ENCODE measurements at places on chromosomes 6 and 20. TPM values are rescaled to one million over a fixed set of nuclear protein-coding genes. Genes with fewer than 3 reads are reported as not detected.

- H3K36me3 ChIP-seq: no peaks in the 10 kb centered on the region
- H3K4me1 ChIP-seq: peaks cover 12% of the 10 kb centered on the region
- H3K27me3 ChIP-seq: no peaks in the 10 kb centered on the region
- no peak for DNase-seq
- no peak overlapping the region for H3K27ac ChIP-seq
- no peak overlapping the region for H3K4me3 ChIP-seq
Measured at GRCh38 chr6:150692604-150693003, 92.9 kb downstream of the PLEKHG1 start.

The KIF13A gene
- 55.3 TPM for total RNA-seq

GRCh38 chr6:36478051-36478526 is 35.3 kb downstream of the KCTD20 start:
- no peak overlapping the region for H3K4me3 ChIP-seq
- peaks cover 73% of the 10 kb centered on the region for H3K36me3 ChIP-seq
- H3K4me1 ChIP-seq: no peaks in the 10 kb centered on the region
- no peak for DNase-seq
- H3K27ac ChIP-seq: no peak overlapping the region
- no peaks in the 10 kb centered on the region for H3K27me3 ChIP-seq

DNA sequence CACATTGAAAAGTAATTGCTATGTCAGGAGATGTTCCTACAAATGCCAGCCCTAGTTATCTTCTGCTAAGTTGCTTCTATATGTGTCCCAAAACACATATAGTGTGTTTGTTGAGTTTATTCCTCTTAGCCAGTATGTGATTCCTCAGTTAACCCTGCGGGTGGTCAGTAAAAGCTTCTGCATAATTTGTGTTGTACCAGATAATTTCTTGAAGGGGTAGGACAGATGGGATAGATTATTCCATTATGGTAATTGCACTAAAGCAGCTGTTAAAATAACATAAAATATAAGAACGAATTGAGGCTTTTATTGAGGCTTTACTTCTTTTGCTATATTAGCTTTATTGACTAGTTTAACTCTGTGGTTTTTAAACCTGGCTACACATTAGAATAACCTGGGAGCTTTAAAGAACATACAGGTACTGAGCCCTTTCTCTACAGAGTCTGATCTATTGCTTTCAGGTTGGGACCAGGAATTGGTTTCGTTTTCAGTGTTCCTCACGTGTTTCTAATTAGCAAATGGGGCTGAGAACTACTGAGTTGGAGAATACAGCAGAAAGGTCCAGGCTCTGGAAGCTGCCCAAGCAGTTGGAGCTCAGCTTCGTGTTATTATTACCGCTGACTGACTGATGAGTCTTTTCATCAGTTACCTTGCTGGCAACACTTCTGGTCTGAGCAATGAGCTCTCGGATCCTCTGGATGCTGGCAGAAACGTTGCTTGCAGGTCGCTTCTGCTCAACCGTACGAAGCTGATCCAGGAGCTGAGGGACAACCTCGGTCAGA is 56.9 kb downstream of the FAM229B start:
- DNase-seq: no peak
- no peak overlapping the region for H3K4me3 ChIP-seq
- H3K27me3 ChIP-seq: no peaks in the 10 kb centered on the region
- H3K4me1 ChIP-seq: no peaks in the 10 kb centered on the region

DNA sequence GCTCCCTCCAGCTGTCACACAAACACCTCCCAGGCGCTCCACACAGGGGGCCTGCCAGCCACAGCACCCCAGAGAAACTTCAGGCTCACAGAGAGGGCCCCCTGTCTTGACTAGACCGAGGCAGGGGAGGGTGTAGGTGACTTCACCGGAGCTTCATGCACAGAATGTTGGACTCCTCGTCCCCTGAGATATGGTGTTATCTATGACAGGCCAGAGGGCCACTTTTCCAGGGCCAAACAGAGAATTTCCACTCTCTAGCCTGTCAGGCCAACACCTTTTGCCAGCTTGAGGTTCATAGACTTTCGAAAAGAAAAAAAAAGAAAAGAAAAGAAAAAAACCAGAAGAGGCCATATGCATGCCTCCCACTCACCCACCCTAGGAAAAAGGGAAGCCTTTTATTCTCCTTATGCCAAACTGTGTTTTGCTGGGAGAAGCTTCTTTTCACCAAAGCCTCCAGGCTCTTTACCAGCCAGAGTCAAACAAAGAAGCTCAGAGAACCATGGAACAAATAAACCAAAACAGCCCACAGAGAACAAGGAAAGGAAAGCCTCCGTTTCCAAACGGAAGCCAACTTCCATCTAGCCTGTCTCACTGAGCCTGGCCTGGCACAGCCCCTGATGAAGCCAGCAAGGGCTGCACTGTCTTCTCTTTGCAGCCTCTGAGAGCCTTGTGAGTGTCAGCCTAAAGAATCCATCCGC is 313.2 kb upstream of the JARID2 start:
- no peaks in the 10 kb centered on the region for H3K4me1 ChIP-seq
- no peaks in the 10 kb centered on the region for H3K27me3 ChIP-seq
- no peak for DNase-seq
- no peak overlapping the region for H3K4me3 ChIP-seq
- no peaks in the 10 kb centered on the region for H3K36me3 ChIP-seq

GRCh38 chr20:49450281-49450721 is 32.2 kb downstream of the KCNB1 start:
- peaks cover 68% of the 10 kb centered on the region for H3K4me1 ChIP-seq
- no peaks in the 10 kb centered on the region for H3K36me3 ChIP-seq
- H3K27ac ChIP-seq: peak overlapping the region; percentile 83
- H3K4me3 ChIP-seq: no peak overlapping the region
- no peaks in the 10 kb centered on the region for H3K27me3 ChIP-seq

DNA sequence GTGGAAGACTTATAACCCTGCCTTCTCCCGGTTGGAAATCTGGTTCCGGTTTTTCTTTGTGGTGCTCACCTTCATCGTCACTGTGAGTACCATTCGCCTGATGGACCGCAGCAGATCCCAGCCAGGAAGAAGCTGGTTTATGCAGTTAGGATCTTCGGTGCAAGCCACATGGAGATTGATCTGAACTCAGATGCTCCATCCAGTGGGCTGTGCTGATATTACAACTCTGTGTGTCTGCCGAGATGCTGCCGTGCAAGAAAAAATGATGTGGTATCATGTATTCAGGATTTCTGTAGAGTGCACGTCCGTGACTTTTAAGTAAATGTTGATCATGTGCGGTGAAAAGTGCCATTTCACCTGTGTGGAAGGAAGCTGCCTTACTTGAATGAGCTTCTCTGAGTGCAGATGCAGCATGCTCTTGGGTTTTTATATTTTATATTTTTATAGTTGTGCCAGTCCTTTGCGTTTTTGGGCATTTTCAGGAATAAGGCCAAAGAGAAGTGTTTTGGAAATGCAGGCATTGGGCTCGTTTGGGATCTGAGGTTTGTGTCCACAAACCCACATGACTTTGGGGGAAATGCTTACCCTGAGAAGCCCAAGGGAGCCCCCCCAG is 39.2 kb downstream of the DYNLT1 start:
- H3K4me3 ChIP-seq: no peak overlapping the region
- no peaks in the 10 kb centered on the region for H3K27me3 ChIP-seq
- H3K4me1 ChIP-seq: no peaks in the 10 kb centered on the region
- H3K27ac ChIP-seq: no peak overlapping the region
- DNase-seq: no peak

DNA sequence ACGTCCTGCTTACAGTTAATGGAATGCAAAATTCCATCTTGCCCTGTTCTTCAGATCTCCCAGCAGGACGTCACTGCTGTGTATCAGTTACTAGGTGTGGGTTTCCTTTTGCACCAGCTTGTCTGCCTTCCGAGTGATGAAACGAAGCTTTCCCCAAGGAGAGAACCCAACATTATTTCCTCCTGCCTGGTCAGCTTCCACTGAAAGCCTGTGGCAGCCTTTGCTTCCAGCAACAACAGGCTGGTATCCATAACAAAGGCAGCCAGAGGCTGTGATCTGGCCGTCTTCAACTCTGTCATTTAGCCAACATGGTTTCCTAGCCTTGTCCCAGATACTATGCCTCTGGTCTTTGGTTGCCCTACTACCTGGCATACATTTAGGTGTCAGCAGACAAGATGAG is 78.9 kb upstream of the HEY2 start:
- H3K4me3 ChIP-seq: no peak overlapping the region
- H3K4me1 ChIP-seq: no peaks in the 10 kb centered on the region
- DNase-seq: peak; percentile 57

DNA sequence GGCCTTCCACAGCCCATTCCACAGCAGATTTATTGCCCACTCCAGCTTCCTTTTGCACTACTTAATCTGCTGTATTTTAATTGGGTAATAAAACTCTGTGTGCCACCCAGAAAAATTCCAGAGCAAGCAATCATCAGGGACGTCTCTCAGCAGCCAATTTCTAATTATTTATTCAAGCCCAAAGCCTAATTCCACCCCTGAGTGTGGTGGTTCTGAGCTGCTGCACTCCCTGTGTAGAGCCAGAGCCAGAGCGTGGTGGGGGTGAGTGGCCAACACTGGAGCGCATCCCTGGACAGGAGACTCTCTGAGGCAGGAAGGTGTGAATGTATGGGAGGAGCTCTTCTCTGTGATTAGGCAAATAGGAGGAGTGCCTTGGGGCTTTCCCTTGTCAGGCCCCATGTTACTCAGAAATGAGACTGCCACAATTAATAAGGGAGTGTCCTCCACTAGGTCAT is 66.1 kb downstream of the CD24 start:
- H3K4me1 ChIP-seq: no peaks in the 10 kb centered on the region
- no peaks in the 10 kb centered on the region for H3K27me3 ChIP-seq
- no peak overlapping the region for H3K27ac ChIP-seq
- DNase-seq: no peak
- no peaks in the 10 kb centered on the region for H3K36me3 ChIP-seq

DNA sequence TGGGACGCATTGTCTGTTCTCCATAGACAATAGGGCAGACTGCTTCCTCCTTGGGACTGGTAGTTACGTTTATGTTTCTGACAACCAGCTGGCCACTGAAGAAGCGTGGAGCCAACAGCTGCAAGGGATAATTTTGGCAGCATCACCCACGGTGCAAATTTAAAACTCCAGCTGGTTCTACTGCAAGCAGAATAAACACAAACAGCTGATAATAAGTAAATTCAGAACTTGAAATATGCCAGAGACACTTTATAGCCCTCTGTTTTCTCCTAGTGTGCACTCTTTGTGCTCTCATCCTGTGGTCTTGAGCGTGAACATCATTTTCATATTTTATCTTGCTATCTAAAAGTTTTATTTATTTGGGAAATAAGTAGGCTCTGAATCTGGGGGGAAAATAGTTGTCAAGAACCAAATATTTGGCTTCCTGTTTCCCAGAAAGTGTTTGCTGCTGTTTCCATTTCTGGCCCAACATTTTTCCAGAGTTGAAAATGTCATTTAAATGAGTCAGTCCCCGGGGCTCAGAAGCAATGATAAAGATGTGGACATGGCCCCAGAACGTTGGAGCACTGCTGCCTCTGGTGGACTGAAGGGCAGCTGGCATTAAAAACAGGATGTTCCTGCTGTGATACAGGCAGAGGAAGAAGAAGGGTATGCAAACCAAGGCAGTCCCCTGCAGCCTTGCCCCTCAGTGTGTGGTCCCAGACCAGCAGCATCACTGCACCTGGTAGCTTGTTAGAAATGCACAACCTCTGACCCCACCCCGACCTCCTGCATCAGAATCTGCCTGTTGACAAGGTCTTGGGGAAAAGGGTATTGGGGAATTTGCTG is 12.5 kb upstream of the THBD start:
- DNase-seq: peak; percentile 78
- peaks cover 21% of the 10 kb centered on the region for H3K4me1 ChIP-seq
- H3K27me3 ChIP-seq: no peaks in the 10 kb centered on the region
- no peaks in the 10 kb centered on the region for H3K36me3 ChIP-seq

The KIF6 gene
- 0.99 TPM for total RNA-seq

DNA sequence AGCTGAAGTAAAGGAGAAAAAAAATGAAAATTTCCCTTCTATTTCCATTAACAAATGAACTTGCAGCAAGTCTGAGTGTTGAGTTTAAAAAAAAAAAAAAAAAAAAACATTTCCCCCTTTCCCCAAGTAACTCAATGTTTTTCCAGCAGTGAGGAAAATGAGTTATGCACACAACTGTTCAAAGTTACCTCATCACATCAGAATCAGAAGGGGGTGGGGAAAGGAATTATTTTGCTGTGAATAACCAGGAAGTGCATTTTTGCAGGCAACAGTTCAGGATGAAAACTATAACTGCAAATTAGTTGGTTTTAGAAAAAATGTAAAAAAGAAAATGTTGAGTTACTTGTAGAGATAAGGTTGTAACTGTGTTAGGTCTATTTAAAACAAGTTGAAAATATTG is 568.9 kb upstream of the CITED2 start:
- H3K4me3 ChIP-seq: no peak overlapping the region
- no peaks in the 10 kb centered on the region for H3K27me3 ChIP-seq
- peaks cover 13% of the 10 kb centered on the region for H3K4me1 ChIP-seq

- H3K27me3 ChIP-seq: no peaks in the 10 kb centered on the region
- no peaks in the 10 kb centered on the region for H3K4me1 ChIP-seq
- no peak for DNase-seq
Measured at GRCh38 chr6:129672341-129672682, 37.7 kb downstream of the ARHGAP18 start.

DNA sequence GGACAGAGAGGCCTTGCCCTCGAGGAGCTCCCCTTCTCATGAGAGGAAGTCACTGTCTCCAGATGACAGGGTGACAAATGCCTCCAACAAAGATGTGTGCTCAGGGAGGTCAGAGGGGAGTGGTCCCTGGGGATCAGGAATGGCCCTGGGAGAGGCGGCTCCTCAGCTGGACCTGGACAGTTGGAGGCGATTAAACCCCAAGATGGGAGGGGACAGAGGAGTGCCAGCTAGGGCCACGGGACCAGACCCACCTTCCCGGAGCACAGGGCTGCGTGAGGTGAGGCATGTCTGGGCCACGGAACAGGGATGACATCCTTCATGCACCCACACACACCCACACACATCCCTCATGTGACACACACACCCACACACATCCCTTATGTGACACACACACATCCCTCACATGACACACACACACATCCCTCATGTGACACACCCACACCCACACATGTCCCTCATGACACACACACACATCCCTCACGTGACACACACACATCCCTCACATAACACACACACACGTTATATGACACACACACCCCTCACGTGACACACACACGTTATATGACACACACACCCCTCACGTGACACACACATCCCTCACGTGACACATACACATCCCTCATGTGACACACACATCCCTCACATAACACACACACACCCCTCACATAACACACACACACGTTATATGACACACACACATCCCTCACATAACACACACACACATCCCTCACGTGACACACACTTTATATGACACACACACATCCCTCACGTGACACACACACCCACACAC is 57.4 kb upstream of the SLCO4A1 start:
- no peaks in the 10 kb centered on the region for H3K36me3 ChIP-seq
- peaks cover 74% of the 10 kb centered on the region for H3K27me3 ChIP-seq
- H3K4me3 ChIP-seq: no peak overlapping the region
- no peak for DNase-seq

Measured in sigmoid colon (tissue), 7 donors.